Sigmoid colon (tissue), 7 donors: ENCODE measurements at places on chromosomes 1 and 21. TPM values are rescaled to one million over a fixed set of nuclear protein-coding genes. Genes with fewer than 3 reads are reported as not detected.

Gene KRTAP13-2
- not detected for total RNA-seq

Gene GSTM5
- 2.7 TPM for total RNA-seq

Gene CXADR
- total RNA-seq, result 1.5 TPM

Gene FCGR1A
- total RNA-seq, result 3.5 TPM

Gene CR1
- 11.5 TPM for total RNA-seq

Gene SLFNL1
- 0.41 TPM for total RNA-seq
